ENCODE measurements at places on chromosomes 4 and X.

DNA sequence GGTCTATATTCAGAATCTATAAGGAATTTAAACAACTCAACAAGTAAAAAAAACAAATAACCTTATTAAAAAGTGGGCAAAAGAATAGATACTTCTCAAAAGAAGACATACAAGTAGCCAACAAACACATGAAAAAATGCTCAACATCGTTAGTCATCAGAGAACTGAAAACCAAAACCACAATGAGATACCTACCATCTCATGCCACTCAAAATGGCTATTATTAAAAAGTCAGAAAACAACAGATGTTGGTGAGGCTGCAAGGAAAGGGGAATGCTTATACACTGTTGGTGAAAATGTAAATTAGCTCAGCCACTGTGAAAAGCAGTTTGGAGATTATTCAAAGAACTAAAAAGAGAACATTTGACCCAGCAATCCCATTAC lies 201.6 kb downstream of the QDPR start:
- H3K27ac ChIP-seq: no peak overlapping the region
- no peak for DNase-seq
- H3K4me1 ChIP-seq: no peaks in the 10 kb centered on the region
- H3K4me3 ChIP-seq: no peak overlapping the region

GRCh38 chr4:106852426-106852825 lies 183.7 kb downstream of the DKK2 start:
- no peaks in the 10 kb centered on the region for H3K36me3 ChIP-seq
- no peak overlapping the region for H3K4me3 ChIP-seq
- H3K4me1 ChIP-seq: no peaks in the 10 kb centered on the region
- H3K27me3 ChIP-seq: no peaks in the 10 kb centered on the region
- H3K27ac ChIP-seq: no peak overlapping the region

- DNase-seq: no peak
- no peak overlapping the region for H3K4me3 ChIP-seq
- no peaks in the 10 kb centered on the region for H3K36me3 ChIP-seq
- no peaks in the 10 kb centered on the region for H3K27me3 ChIP-seq
These were observed 68.3 kb downstream of the ABLIM2 start for GRCh38 chr4:8090312-8090711.

DNA sequence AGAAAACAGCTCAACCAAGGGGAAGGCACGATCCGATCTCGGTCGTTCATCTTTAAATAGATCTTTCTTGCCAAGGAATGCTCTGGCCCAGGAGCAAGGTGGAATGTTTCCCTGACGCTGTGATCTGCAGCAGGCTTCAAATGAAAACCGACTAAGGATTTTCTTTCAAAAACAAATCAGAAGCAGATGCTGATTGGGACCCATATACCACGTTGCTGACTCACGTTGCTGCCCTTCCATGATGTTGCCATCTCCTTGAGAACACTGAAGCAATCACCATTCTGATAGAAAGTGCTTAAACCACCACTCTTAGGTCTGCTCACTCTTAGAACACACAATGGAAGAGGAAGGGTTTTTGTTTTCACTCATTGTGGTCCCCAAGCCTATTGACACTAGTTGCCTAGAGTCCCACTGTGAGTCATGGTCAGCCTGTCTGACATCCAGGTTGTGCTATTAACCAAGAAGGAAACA lies 26.1 kb downstream of the LAMTOR3 start:
- no peak overlapping the region for H3K4me3 ChIP-seq
- peaks cover 53% of the 10 kb centered on the region for H3K36me3 ChIP-seq
- H3K4me1 ChIP-seq: peaks cover 15% of the 10 kb centered on the region
- H3K27ac ChIP-seq: no peak overlapping the region
- H3K27me3 ChIP-seq: no peaks in the 10 kb centered on the region

DNA sequence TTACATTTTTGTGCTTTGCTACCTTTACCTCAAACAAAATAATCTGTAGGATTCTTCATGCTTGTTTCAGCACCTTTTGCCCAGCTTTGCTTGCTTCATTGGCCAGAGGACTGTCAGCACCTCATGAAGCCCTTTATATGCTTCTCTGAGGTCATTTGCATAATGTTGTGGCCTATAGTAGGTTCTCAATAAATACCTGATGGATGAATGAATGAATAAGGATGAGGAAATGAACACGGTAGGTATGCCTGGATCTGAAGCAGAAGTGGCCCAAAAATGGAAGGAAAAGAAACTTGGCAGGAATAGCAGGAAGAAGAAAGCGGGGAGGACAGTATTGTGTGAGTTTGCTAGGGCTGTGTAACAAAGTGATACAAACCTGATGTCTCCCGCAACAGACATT lies 7.9 kb downstream of the GRK4 start:
- H3K4me1 ChIP-seq: no peaks in the 10 kb centered on the region
- H3K4me3 ChIP-seq: no peak overlapping the region
- peaks cover 2% of the 10 kb centered on the region for H3K27me3 ChIP-seq

DNA sequence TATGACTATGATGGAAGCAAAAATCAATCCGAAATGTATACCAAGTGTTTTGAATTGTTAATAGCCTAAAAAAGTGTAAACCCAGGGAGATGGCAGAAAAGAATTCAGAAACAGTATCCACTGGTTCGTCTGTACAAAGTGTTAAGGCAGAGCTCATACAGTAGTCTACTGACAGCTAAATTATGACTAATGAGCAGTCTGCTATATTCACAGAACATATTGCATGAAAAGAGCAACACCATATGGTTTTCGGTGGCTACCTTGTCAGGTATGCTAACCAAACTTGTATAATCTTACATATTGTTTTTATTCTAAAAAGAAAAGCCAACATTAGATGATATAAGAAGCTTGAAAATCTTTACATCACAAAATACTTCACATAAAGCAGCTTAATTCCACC lies 18.5 kb downstream of the EPHA5 start:
- H3K4me1 ChIP-seq: no peaks in the 10 kb centered on the region
- H3K36me3 ChIP-seq: no peaks in the 10 kb centered on the region

GRCh38 chr4:60579335-60579734 lies 620.8 kb upstream of the ADGRL3 start:
- no peaks in the 10 kb centered on the region for H3K36me3 ChIP-seq
- H3K27me3 ChIP-seq: no peaks in the 10 kb centered on the region
- no peaks in the 10 kb centered on the region for H3K4me1 ChIP-seq
- no peak overlapping the region for H3K4me3 ChIP-seq

DNA sequence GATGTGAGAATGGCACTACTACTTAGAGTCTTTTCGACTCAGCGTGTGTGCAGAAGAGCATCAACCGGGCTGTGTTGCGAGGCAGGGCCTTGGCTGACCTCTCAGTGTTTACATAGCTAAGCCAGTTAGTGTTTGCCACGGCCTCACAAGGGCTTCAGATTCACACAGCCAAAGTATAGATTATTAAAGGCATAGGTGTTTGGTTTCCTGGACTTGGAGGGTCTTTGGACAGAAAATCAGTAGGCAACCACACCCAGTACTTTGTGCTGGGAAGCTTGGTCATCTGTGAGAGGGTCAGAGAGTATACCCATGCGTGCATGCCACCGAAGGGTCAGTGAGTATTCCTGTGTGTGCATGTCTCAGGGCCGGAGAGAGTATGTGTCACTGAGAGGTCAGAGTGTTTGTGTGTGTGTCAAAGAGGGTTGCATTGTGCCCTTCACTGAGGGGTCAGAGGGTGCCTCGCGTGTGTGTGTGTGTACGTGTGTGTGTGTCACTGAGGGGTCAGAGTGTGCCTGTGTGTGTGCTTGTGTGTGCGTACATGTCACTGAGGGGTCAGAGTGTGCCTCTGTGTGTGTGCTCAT lies 69.7 kb upstream of the MSANTD1 start:
- no peak overlapping the region for H3K4me3 ChIP-seq
- H3K4me1 ChIP-seq: no peaks in the 10 kb centered on the region
- no peak overlapping the region for H3K27ac ChIP-seq
- H3K36me3 ChIP-seq: peaks cover 34% of the 10 kb centered on the region
- no peak for DNase-seq
- H3K27me3 ChIP-seq: no peaks in the 10 kb centered on the region

- H3K4me1 ChIP-seq: peaks cover 5% of the 10 kb centered on the region
- no peak for DNase-seq
- H3K27me3 ChIP-seq: no peaks in the 10 kb centered on the region
- peaks cover 8% of the 10 kb centered on the region for H3K36me3 ChIP-seq
- no peak overlapping the region for H3K27ac ChIP-seq
These were observed 33.6 kb upstream of the GTPBP6 start for GRCh38 chrX:352181-352580.

GRCh38 chrX:137567682-137568232 lies 1.8 kb downstream of the ZIC3 start:
- no peaks in the 10 kb centered on the region for H3K36me3 ChIP-seq
- H3K4me3 ChIP-seq: no peak overlapping the region
- no peak for DNase-seq
- H3K27me3 ChIP-seq: peaks cover 37% of the 10 kb centered on the region
- peak overlapping the region; percentile 81 for H3K27ac ChIP-seq

GRCh38 chrX:48475296-48475695 lies 703 bp upstream of the FTSJ1 start:
- H3K4me3 ChIP-seq: peak overlapping the region; percentile 98
- H3K36me3 ChIP-seq: peaks cover 13% of the 10 kb centered on the region
- H3K27ac ChIP-seq: peak overlapping the region; percentile 90
- peaks cover 20% of the 10 kb centered on the region for H3K4me1 ChIP-seq
- peaks cover 2% of the 10 kb centered on the region for H3K27me3 ChIP-seq

- DNase-seq: no peak
- H3K4me3 ChIP-seq: peak overlapping the region; percentile 68
- no peak overlapping the region for H3K27ac ChIP-seq
- H3K27me3 ChIP-seq: peaks cover 19% of the 10 kb centered on the region
- H3K36me3 ChIP-seq: no peaks in the 10 kb centered on the region
These were observed 538 bp downstream of the STBD1 start for GRCh38 chr4:76306882-76307659.

GRCh38 chr4:78949735-78950134 lies 10.5 kb upstream of the PAQR3 start:
- H3K4me3 ChIP-seq: no peak overlapping the region
- H3K27ac ChIP-seq: no peak overlapping the region
- no peak for DNase-seq

GRCh38 chrX:100447655-100448397 lies 37.8 kb upstream of the PCDH19 start:
- H3K27ac ChIP-seq: no peak overlapping the region
- no peaks in the 10 kb centered on the region for H3K36me3 ChIP-seq
